ENCODE measurements at places on chromosomes 5 and 9. TPM values are rescaled to one million over a fixed set of nuclear protein-coding genes. Genes with fewer than 3 reads are reported as not detected.

- H3K36me3 ChIP-seq: no peaks in the 10 kb centered on the region
- no peaks in the 10 kb centered on the region for H3K4me1 ChIP-seq
- no peak overlapping the region for H3K27ac ChIP-seq
- DNase-seq: no peak
Observed at GRCh38 chr9:103789686-103790085, 304.4 kb upstream of the SMC2 start.

DNA sequence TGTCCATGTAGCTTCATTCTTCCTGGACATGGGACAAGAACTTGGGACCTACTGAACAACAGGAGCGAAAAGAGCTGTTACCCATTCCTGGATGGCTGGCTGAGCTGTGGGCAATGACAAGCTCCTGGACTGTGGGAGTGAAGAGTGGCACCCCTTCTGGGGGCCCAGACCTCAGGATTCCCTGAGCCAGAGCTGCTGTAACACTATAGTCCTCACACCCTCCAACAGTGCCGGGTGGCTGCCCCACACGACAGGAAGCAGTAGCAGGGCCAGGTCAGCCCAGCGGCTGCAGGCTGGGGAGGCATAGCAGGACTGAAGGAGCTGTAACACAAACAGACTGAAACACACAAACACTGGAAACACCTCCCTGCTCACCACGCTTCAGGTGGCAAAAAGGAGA lies 169.7 kb upstream of the IRX2 start:
- no peak for DNase-seq
- no peak overlapping the region for H3K4me3 ChIP-seq
- H3K4me1 ChIP-seq: no peaks in the 10 kb centered on the region

GRCh38 chr5:111119856-111120255 lies 27.7 kb downstream of the WDR36 start:
- H3K27me3 ChIP-seq: no peaks in the 10 kb centered on the region
- H3K36me3 ChIP-seq: peaks cover 13% of the 10 kb centered on the region
- H3K4me3 ChIP-seq: no peak overlapping the region
- no peak for DNase-seq
- no peak overlapping the region for H3K27ac ChIP-seq
- no peaks in the 10 kb centered on the region for H3K4me1 ChIP-seq

Gene SIT1
- 0.52 TPM for total RNA-seq

Gene IGFBPL1
- total RNA-seq: 0.28 TPM

Gene FBLL1
- 0.93 TPM for total RNA-seq
